CD4-positive, CD25-positive, alpha-beta regulatory T cell (primary cell): ENCODE measurements at places on chromosomes 5 and 9. TPM values are rescaled to one million over a fixed set of nuclear protein-coding genes. Genes with fewer than 3 reads are reported as not detected.

TMC1 gene
- total RNA-seq: not detected

ADCY2 gene
- not detected for total RNA-seq

DNA sequence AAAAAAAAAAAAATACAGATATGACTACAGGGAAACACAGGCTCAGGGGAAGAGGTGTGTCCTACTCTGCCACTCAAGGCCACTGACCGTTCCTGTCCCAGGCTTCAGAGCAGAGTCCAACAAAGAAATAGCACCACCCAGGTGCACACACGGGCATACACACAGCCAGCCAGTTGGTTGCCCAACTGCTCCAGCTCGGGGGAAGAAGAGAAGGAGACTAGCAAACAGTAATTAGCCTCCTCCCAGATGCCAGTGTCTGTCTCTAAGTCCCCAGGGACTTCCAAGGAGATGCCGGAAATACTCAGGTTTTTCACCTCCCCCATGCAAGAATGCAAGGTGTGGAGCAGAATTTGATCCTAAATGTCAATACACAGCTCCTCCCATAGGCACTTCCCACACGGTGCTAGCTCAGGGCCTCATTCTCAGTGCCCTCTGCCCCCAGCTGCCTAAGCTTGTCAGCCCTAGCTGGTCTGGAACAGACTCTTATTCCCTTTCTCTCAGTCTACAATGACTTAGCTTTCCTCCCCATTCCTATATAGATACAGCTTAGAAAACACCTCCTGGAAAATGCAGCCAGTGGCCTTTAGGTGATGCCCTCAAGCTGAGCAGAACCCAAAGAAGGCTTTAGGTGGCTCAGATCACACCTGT, 1.7 kb downstream of the MYORG start:
- H3K4me1 ChIP-seq: peaks cover 30% of the 10 kb centered on the region
- DNase-seq: no peak
- no peak overlapping the region for H3K27ac ChIP-seq
- H3K27me3 ChIP-seq: no peaks in the 10 kb centered on the region

DNA sequence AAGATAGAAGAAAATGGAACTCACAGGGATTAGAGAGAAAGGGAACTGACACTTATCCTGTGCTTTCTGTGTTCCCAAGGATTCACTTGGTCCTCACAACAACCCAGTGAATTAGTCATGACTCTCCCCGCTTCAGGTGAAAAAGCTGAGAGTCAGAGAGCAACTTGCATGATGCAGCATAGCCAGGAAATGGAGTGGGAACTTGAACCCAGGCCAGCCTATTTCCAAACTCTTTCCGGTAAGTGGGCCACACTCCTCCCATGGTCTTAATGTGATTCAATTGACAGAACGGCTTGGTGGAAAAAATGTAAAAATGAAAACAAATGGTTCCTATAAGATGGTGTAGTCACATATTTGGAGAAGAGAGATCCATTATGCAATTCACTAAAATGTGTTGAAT, 45.9 kb upstream of the CEMIP2 start:
- no peaks in the 10 kb centered on the region for H3K27me3 ChIP-seq
- H3K4me3 ChIP-seq: no peak overlapping the region
- no peak for DNase-seq
- no peaks in the 10 kb centered on the region for H3K4me1 ChIP-seq
- H3K27ac ChIP-seq: no peak overlapping the region

DNA sequence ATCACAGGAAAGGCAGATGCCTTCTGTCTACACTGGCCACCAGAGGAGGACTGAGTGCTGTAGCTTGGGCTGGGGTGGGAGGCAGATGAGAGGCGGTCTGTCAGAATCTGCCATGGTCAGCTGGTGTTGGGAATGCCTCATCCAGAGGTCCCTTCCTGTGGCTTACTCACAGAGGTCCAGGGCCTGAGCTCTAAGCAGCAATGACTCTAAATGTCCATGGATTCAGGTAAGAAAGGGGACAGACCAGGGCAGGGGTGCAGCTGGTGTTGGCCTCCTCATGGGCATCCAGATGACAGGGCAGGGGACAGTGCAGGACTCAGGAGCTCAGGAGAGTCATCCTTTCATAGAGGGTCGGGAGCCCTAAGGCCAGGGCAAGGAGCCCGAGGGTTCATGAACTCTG, 165.0 kb downstream of the ICE1 start:
- H3K4me3 ChIP-seq: no peak overlapping the region
- H3K36me3 ChIP-seq: no peaks in the 10 kb centered on the region
- no peaks in the 10 kb centered on the region for H3K4me1 ChIP-seq
